ENCODE measurements at places on chromosomes 2 and 18.

DNA sequence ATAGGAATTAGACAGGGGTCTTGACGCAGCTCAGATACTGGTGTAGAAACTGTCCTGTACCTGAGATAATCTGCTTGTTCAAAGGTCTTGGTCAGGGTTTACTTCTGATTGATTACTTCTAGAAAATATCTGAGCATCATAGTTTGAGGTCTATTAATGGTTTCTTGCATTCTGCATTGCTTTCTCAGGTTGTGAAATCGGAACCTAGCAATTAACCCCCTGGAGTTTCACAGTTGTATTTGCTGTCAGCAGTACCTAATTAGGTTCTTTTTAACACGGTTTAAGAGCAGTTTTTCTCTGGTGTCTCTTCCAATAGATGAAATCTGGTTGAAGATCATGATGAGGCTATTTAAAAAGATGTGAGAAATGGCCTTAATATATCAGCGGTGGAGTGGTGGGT is 428.6 kb upstream of the SYT4 start:
- DNase-seq, result no peak

- no peak for DNase-seq
Measured at GRCh38 chr2:20674974-20675679, 8.2 kb downstream of the GDF7 start.

DNA sequence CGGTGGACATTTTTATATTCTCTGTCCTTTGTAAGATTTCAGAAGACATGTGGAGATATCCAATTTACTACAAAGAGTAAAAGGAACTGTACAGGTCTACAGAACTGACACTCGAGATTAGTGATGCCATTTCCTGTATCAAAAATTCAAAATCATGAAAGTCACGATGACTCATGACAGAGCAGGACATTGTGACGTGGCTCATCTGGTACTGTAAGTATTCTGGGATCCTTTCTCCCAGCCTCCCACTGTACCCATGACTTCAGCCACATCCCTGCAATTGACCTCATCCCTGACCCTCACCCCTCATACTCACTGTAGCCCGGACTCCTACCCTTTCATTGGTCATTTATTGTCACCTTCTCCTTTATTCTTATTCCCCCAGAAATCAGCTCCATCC is 736.5 kb downstream of the EPHA4 start:
- DNase-seq, result no peak

DNA sequence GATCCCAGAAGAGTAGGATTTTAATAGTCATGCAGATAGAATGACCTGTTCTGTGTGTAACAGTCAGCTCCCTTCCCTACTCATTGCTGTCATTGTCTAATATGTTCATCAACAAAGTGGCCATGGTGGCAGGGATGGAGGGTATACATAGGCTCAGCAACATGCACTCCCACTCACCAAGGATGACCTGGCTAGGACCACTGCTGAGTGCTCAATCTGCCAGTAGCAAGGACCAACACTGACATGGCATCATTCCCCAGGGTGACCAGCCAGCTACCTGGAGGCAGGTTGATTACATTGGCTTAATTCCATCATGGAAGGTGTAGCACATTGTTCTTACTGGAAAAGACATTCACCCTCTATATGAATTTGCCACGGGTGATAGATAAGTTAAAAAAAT is 401.7 kb upstream of the CELF4 start:
- no peak for DNase-seq

DNA sequence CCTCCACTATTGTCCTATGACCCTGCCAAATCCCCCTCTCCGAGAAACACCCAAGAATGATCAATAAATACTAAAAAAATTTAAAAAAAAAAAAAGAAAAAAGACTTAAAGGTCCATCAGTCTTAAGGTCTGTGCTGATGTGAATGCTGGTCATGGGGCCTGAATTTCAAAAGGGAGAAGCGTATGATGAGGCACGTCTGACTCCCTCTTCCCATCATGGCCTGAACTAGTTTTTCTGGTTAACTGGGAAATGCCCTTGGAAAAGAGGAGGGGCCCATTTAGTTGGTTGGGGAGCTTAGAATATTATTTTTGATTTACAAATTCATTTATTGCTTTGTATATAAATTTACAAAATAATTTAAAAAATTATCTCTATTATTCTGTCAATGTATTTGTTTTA is 291.0 kb upstream of the CDH19 start:
- no peak for DNase-seq

- no peak for DNase-seq
Measured at GRCh38 chr2:11082880-11083279, 72.4 kb upstream of the SLC66A3 start.

DNA sequence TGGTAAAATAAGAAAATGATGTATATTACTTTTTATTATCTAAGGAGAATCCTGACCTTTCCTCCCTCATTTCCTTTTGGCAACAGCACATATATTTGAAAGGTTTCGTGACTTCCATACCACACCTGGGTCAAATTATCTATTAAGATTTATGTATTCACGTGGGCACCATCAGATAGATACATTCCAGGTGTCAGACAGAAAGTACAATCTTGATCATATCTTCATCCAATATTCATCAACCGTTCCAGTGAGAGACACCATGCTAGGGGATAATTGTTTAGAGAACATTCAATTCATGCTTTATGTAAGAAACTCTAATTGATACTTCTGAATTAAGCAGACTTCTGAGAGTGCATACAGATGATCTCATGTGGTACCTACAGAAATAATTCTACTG is 73.7 kb downstream of the SCN9A start:
- DNase-seq, result no peak

DNA sequence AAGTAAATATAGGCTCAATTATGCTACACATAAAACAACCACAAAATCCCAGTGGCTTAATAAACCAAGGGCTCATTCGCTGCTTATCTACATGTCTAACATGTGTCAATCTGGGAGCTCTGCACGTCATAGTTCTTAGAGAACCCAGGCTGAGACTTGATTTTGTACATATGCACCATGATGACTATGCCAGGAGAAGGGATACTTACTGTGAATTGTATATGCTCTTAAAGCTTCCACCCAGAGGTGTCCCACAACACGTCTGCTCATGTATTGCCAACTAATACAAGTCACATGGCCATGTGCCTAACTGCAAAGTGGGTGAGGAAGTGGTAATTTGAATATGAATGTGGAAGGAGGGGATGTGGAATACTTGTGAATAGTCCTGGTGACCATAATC is 262.1 kb downstream of the CPS1 start:
- DNase-seq, result no peak

GRCh38 chr2:222912117-222912516 is 51.3 kb downstream of the ACSL3 start:
- DNase-seq, result no peak

DNA sequence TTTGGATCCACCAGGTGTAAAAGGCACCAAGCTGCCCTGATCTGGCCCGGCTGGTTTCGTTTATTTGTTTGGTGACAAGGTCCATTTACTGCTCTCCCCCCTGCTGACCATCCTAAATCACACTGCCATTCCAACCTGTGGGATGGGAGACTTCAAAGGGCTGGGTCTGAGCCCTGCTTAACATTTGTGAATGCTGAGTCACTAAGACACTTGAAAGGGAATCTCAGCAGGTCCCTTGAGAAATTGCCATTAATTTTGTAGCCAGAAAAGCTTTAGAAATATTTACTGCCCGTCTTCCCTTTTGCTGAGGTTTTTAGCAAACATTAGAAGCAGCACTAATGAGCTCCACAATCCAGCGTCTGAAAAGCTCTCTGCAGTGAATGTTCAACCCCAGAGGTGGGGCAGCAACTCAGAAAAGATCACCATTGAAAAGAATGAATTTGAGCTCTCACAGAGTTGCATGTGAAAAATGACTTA is 133.8 kb downstream of the ARL4C start:
- no peak for DNase-seq

DNA sequence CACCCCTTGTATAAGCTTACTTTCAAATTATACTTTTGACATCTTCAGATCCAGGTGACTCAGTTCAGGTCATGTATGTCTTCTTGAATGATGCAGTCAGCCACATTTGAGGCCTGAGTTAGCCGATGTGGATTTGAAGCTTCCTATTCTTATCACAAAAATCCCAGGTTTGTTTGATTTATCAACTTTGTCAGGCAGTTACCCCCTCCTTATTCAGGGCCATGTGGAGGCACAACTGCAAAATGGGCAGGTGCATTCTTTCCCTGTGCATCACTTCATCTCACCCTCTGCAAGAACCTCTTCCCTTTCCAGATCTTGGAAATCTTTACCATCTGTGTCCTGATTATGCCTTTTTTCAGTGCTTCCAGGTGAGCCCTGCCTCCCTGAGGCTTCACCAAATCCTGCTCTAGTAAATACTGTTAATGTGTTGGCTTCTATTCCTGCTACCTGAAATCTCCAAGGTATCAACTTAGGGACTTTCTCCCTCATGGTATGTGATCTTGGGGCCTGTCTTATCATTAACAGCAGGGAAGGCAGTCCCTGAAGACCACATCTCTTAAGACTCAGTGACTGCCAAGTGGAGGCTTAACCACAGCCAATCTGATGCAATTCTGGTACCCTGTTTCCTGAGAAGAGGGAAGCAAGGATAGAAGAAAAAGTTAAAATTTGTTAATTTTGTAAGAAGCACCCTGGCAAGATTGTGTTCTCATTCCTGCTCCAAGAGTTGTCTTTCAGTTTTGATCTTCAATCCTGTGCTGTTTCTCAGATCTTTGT is 9.4 kb upstream of the ARHGAP28 start:
- DNase-seq, result no peak

GRCh38 chr2:237596520-237597195 is 6.1 kb upstream of the RAB17 start:
- DNase-seq, result no peak

DNA sequence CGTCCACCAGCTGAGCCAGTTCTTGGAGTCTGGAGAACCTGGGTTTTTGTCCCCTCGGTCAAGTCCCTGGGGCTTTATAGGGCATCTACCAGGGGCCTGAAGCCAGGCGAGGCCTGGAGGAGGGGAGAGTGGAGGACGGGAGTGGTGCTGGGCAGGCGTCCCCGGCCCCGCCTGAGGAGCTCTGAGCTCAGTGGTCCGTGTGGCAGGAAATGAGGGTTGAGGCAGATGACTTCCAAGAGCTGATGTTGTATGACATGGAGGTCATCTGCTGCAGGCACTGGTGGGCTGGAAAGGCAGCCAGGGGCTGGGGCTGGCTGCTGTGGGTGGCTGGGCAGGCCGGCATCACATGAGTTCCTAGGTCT is 118.5 kb upstream of the HS6ST1 start:
- no peak for DNase-seq

- no peak for DNase-seq
Measured at GRCh38 chr18:22639026-22639463, 221.3 kb upstream of the CTAGE1 start.

DNA sequence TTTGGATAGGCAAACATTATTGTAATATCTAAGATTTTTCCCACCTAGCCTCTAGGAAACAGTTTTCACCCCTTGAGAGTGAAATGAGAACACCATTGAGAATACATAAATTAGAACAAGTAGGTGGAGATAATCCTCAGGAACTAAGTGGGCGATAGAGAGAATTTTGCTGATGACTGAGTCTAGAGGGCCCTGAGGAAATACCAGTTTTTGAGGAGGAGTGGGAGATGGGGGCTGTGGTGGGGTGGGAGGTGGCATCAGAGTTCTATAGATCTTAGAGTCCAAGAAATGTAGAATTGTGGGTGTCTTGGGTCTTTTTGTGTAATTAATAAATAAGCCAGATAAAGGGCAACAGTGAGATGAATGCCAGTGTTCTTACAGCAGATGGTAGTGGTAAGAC is 11.8 kb downstream of the NCAPH start:
- DNase-seq, result no peak

GRCh38 chr2:32627441-32627813 is 423 bp upstream of the TTC27 start:
- DNase-seq, result peak; percentile 22

- no peak for DNase-seq
Measured at GRCh38 chr18:2201036-2201600, 370.2 kb downstream of the METTL4 start.

DNA sequence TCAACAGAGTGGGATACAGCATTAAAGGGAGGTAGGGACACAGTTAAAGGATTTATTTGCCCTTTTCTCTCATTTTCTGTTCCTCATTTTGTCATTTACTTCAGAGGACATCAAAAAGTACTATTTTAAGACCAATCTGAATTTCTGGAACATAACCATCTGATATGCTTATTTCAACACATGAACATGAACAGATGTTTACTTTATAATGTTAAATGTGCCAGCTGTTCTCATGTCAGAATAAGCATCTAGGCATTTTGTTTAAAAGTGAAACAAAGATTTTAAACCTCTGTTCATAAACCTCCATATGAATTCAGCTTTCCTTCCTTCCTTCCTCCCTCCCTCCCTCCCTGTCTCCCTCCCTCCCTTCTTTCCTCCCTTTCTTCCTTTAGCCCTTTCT is 677.7 kb downstream of the CNTNAP5 start:
- no peak for DNase-seq

DNA sequence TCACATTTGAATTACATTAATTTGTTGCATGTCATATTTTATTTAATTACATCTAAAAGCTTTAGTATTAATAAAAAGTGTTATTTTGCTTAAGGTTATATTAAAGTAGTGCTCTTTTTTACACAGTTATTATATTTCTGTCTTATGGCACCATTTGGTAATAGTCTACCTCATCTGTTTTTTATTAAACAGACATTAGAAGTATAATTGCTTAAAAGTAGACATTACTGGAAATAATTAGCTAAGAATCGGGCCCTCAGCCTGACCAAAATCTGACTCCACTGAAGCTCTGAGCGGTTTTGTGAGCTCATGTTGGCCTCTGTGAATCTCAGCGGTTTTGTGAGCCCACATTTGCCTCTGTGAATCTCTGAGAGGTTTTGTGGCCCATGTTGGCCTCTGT is 102.5 kb upstream of the SNTG2 start:
- DNase-seq, result no peak

All from stimulated activated CD4-positive, alpha-beta T cell treated with anti-CD3 and anti-CD28 coated beads, TNF-alpha, amount 100 ng/mL, for 1 hour (primary cell).